8988T (cell line): ENCODE measurements at places on chromosomes 6 and 20.

DNA sequence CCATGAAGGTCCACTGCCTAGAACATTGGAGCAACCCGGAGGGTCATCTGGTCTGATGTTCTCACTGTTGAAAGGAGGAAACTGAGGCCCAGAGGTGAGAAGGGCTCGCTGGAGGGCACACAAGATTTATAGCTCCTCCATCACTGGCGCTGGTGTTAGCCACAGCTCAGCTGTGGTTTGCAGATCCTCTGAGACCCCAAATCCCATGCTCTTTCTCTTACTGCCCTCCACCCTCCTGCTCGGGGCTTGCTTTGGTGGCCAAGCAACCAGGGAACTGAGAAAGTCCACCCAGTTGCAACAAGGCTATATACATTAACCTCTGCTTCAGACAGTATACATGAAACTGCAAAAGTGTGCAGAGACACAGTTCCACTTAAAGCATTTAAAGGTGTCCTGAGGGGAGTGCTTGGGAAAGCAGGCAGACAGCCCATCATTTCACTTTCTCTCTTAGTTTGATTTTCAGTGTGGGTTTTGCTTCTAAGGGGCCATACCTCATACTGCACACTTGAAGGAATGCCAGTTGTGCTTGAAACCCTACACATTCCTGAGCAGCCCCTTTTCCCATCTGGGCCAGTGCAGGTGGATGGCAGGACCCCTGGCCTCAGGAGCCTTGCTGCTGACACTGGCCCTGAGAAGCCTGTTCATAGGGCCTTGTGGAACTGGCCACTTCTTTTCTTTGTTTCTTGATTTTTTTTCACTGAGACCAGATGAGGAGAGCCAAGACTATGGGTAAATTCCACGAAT, 347.6 kb downstream of the CDC5L start:
- DNase-seq = no peak

GRCh38 chr6:71011871-71012371, 55.1 kb upstream of the B3GAT2 start:
- DNase-seq = no peak

DNA sequence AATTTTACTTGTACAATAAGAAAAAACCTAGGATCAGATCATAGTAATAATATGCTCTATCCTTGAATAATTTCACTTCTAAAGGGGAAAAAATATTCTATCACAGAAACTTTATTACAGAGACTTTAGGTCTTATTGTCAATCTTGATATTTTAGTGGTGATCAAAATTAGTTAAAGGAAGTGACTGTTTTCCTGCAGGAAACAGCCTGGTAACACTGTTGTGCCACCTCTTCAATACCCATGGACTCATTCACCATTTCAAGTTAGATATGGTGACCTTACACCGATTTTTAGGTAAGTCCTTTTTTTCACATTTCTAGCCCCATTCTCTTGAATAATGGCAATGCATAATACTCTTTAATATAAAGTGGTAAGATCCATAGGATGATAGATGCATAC, 99.2 kb downstream of the MTFR2 start:
- DNase-seq = no peak

DNA sequence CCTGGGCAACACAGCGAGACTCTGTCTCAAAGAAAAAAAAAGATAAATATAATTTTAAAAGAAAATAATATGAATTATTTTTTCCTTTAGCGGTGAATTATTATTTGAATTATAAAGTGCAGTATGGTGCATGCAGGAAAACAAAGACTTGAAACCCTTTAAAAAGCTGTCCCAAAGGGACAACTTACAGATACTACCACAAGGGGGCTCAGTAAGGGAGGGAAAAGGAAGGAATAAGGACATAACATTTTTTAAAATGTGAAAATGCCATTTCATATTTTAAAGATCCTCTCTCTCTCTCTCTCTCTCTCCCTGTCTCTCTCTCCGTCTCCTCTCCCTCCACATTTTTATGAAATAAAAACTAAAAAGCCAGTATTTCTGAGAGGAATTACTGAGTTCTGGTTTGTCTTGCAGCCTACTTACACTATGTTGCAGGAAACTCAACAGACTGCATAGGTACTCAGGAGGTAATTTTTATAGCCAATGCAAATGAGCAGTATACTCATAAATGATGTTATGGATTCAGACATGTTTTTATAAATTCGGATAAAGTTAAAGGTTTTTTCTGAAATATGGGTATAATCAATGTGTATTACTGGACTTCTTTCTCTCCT, 455.0 kb upstream of the GJE1 start:
- DNase-seq = no peak

- DNase-seq = no peak
These were observed 13.1 kb upstream of the ZSCAN9 start for GRCh38 chr6:28211840-28212509.
